ENCODE measurements at places on chromosomes 2 and 18.

DNA sequence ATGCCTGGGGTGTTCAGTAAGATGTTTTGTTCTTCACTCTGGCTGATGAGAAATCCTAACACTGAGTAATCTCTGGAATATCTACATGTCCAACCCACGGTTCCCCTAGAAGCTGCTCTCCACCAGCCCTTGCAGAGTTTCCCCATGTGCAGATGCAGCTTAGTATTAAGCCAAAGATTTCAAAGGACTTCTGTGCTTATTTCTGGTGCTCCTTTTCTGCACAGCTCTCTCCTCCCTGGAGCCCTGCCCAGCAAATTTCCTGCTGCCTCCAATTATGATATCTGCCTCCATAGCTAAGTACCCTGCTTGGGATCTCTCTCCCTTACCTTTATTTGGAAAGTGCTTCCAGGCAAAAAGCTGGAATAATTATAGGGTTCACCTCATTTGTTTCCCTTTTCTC, 949.3 kb downstream of the BCL11A start:
- no peak for DNase-seq

- no peak for DNase-seq
Measured at GRCh38 chr2:179132076-179132475, 82.1 kb upstream of the CCDC141 start.

- DNase-seq = no peak
Measured at GRCh38 chr2:214185546-214185945, 225.3 kb upstream of the VWC2L start.

GRCh38 chr2:7881466-7881865, 800.4 kb upstream of the ID2 start:
- no peak for DNase-seq

GRCh38 chr2:214995926-214996670, 142.3 kb downstream of the ABCA12 start:
- DNase-seq = no peak

DNA sequence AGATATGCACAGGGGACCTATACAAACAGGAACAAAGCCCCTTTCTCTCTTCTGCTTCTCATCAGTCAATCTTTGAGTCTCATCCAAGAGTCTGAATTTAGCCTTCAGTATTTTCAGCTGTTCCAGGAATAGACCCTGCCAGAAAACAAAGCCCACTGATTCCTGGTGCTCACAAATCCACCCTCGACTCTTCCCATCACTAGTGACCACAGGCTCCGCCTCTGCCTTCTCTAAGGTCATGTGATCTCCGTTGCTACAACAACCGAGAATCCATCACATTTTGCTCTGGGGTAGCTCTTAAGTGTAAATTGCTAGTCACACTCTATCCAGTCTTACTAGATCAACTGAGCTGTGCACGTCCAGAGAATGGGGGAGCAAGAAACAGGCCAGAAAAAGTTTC, 46.4 kb upstream of the SPTBN1 start:
- no peak for DNase-seq

DNA sequence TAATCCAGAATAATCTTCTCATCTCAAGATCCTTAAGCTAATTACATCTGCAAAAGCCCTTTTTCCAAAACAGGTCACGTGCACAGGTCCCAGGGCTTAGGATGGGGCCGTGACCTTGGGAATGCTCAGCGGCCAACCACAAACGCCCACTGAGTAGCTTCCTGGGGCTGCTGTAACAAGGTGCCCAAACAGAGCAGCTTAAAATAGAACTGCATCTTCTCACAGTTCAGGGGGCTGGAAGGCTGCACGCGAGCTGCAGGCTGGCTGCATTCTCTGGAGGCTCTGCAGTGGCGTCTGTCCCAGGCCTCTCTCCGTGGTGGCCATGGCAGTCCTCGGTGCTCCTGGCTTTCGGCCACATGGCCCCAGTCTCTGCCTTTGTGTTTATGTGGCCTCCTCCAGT, 31.9 kb downstream of the ADI1 start:
- DNase-seq = no peak

DNA sequence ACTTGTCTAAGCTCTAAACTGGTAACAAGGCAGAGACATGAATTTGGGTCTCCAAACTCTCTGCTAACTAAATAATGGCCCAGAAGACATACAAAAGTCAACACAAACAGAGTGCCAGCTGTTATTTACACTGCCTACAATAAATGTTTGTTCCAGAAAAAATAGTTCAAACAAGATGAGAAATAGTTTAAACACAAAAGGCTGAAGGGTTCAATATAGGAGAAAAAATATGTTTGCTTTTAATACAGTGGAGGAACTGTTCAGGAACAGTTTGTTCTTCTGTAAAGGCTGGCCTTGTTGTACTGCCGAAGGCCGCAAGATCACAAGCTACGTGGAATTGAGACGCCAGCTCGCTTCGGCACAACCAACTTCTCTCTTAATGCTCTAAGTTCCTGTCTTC, 74.6 kb downstream of the AFF3 start:
- no peak for DNase-seq

GRCh38 chr2:16506366-16506765, 159.3 kb downstream of the CYRIA start:
- no peak for DNase-seq

DNA sequence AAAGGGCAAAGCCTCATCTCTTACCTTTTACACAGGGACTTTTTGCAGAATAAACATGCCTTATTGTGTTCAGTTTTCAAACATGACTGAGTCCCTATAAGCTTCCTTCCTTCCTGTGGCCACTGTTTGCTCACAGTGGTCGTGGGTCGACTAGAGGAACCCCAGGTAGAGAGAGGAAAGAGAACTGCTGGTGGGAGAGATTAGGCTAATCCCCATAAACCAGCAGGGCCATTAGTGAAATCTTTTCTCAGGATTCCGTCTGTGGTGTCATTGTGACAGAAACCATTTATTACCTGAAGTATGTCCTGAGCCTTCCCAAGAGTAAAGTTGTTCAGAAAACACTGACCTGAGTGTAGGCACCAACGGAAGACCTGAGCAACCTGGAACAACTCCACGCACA, 21.3 kb upstream of the BOD1L2 start:
- no peak for DNase-seq

DNA sequence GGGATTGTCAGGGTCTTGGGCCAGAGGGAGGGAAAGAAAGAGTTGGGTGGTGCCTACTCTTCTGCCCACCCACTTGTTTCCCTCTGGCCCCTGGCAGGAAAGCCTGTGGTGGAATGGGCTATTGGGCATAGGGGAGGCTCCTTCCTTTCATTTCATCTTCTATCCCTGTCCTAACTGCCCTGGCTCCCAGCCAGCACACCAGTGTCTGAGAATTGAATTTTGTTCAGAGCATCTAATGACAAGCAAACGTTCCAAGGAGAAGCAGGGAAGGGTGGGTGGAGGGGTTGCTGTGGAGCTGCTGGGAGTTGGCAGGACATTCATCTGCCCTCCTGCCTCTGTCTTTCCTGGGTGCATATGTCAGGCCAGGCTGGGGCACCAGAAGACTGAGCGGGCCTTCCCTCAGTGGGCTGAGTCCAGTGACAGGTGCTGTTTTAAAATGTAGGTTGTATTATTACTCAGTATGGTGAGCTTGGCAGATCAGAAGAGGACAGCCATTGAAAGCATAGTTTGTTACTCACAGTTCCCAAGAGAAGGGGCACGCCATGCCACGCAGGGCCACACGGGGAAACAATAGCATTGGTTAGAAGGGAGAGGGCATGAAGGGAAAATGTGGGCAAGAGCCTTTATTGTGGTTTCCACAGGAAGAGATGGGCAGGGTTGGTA, 171.9 kb downstream of the ACOXL start:
- no peak for DNase-seq

GRCh38 chr2:174157053-174157452, 91.3 kb downstream of the OLA1 start:
- DNase-seq = no peak

DNA sequence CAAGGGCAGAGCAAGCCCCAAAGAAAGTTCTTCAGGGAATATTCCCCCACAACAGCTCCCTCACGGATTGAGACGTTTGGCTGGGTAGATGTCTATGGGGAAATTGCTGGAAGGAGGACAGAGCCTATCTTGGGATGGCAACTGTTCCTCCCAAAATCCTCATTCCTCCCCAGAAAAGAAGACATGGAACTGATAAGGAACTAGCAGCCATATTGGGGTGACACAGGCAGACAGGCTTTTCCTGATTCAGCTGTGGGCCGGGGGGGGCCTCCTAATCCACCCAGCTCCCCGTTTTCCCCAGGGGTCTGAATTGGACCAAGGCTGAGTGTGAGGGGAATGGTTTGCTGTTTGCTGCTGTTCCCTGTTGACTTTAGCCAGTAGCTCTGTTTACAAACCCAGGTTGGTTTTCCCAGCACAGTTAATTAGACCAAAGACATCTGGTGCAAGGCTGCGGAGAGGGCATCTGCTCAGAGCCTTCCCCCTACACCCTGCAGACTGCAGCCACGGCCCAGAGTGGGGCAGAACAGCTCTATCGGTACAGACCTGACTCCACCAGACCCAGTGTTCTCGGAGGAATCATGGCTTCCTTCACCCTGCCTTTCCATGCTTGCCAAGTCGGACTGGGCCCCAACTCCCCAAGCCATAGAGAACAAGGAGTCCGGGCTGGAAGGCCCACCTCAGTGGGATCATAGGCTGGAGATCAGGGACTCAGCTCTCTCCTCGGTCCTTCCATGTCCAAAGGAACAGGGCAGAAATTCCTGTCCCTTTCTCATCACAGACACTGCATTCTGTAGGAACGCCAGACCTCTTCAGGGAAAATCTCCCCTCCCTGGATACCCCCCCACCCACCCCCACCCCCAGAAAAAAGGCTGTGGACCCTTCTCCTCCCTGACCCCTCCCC, 1.7 kb upstream of the PKDCC start:
- no peak for DNase-seq

GRCh38 chr2:11467129-11467649, 1.2 kb upstream of the E2F6 start:
- DNase-seq = no peak

DNA sequence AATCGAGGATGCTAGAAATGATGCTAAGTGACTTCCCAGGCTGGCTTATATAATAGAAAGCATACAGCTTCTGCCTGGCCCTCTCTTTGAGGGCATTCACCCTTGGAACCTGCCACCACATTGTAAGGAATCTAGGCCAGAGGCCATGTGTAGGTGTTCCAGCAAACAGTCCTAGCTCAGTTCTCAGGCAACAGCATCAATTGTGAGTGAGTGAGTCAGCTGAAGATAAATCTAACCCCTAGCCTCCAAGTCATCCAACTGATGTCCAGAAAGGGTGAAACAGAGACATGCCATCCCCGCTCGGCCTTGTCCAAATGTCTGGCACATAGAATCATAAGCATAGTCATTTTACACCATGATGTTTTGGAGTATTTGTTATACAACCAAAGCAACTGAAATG, 324.3 kb upstream of the KLHL14 start:
- DNase-seq = no peak

DNA sequence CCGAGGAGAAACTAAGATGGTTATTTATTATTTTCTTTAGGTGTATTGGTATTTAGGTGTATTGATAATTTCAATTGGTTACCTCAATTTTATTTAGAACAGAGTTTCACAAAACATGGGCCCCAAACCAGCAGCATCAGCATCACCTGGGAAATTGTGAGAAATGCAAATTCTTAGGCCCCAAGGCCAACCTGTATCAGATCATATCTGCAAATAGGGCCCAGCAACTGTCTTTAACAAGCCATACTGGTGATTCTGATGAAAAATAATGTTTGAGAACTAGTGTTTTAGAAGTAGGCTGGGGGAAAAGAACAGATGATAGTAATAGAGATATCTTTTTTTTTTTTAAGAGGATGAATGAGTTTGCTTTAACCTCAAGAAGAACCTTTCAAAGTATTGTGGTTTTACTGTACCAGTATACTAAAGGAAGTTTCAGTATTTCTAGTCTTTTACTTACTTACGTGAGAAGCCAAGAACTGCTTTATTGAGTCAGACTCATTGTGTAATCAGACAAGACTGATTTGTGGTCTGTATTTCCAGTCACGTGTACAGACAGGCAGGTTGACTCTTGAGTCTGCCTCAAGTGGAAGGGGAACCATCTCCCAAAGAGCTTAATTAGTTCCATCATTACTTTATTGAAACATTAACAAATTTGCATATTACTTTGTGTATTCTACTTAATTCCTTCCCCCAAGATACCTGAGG, 60.4 kb upstream of the GAREM1 start:
- DNase-seq = no peak

- DNase-seq = no peak
Measured at GRCh38 chr2:238133499-238134392, 4.7 kb upstream of the KLHL30 start.

- DNase-seq = no peak
Measured at GRCh38 chr2:239178954-239179353, 221.9 kb downstream of the HDAC4 start.

DNA sequence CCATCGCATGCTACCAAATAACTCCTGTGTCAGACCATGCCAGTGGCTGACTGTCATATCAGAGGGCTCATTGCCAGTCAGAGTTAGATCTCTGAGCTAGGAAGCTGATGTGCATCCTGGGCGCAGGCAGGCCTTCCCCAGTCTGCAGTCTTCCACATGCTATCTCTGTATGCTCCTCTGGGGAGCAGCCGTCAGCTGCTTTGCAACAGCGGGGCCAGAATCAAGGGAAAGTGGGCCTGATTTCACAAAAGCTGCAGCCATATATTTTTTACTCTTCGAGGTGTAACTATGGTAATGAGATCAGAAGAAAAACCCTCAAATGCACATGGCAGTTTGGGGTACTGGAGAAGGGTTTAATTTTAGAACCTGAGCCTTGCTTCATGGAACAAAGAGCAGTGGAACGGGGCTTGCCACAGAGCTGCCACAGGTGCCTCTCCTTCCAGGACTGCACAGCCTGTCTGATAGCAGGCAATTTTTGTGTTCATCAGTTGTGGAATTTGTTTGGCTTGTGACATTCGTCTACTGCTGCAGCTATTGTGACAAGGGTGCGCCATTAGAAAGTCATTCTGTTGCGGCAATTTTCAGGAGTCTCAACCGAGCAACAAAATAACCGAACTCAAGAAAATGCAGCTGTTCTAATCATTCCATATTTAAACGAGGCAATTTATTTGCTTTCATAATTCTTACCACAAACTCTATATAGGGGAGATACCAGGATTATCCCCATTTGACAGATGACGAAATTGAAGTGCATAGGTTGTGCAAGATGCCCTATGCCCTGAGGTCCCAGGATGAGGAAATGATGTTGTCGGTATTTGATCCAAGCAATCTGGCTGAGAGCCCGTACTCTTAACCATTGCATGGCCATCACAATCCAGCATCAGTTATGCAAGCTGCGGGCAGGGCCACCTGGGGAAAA, 109.6 kb upstream of the CYRIA start:
- no peak for DNase-seq

DNA sequence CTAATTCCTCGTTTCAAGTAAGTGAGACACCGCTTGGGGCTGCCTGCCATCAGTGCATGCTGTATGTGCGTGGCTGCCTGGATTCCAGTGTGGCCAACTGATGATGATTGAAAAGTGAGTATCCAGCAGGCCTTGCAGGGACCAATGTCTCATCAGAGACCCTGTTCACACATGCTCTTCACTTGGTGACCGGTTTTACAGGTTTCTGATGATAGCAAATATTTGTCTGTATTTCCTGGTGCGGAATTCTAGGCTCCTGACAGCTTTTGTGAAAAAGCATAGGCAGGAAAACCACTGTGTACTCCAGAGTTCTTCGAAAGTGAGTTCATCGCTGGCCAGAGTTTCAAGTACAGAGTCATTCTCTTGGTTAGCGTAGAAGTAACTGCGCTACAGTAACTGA, 13.8 kb upstream of the YWHAQ start:
- DNase-seq = no peak

- DNase-seq = no peak
Measured at GRCh38 chr18:6730416-6731221, 1.1 kb downstream of the ARHGAP28 start.

GRCh38 chr2:176246331-176246730, 22.9 kb upstream of the MTX2 start:
- no peak for DNase-seq

GRCh38 chr2:217712431-217712830, 290.4 kb downstream of the TNS1 start:
- no peak for DNase-seq
